ENCODE measurements at places on chromosomes 5 and 9. TPM values are rescaled to one million over a fixed set of nuclear protein-coding genes. Genes with fewer than 3 reads are reported as not detected.

DNA sequence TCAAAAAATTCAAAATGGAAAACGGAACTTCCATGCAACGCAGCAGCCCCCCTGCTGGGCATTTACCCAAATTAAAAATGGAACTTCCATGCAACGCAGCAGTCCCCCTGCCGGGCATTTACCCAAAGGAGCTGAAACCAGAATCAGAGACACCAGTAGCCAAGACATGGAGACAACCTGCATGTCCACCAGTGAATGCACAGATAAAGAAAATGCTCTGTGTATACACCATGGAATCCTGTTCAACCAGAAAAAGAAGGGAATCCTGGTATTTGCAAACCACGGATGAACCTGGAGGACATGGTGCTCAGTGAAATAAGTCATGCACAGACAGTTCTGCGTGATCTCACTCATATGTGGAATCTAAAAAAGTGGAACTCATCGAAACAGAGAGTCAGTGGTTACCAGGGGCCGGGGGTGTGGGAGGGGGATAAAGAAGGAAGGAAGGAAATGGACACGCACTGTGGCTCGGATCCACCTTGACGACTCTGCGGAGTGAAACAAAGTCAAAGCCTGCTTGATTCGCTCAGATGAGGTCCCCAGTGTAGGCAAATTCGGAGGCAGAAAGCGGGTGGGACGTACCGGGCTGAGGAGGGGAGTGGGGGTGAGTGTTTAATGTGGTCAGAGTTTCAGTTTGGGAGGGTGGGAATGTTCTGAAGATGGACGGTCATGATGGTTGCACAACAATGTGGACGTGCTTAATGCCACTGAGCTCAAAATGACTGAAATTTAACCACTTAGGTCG, 40.2 kb upstream of the EXOC3 start:
- no peak for DNase-seq

GRCh38 chr5:146797658-146798057, 80.9 kb downstream of the PPP2R2B start:
- no peak for DNase-seq

- no peak for DNase-seq
Measured at GRCh38 chr5:103293719-103294118, 35.2 kb downstream of the MACIR start.

- DNase-seq, result no peak
Measured at GRCh38 chr9:68793605-68794343, 88.7 kb downstream of the PIP5K1B start.

DNA sequence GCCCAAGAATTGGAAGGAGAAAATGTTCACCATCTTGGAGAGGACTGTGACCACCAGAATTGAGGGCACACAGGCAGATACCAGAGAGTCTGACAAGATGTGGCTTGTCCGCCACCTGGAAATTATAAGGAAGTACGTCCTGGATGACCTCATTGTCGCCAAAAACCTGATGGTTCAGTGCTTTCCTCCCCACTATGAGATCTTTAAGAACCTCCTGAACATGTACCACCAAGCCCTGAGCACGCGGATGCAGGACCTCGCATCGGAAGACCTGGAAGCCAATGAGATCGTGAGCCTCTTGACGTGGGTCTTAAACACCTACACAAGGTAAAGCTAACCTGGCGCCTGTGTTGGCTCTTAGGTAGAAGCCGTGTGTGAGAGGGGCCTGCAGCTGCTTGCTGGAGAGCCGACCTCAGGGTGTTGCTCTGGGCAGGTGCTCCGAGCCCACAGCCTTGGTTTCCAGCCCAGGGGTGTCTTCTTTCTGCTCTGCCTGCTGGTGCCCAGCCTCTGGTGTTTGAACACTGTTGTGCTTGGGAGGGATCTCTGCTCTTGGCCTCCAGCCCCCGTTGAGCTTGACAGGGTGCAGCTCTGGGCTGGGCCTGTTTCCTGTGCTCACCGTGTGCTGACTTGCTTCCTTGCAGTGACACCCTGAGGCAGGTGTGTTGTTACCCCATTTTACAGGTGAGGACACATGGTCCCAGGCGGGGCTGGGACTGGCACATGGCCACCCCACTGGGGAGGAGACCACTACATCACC, 10.9 kb downstream of the EXOC3 start:
- DNase-seq, result no peak

- DNase-seq, result peak; percentile 91
Measured at GRCh38 chr9:34437006-34437925, 21.1 kb downstream of the FAM219A start.

DNA sequence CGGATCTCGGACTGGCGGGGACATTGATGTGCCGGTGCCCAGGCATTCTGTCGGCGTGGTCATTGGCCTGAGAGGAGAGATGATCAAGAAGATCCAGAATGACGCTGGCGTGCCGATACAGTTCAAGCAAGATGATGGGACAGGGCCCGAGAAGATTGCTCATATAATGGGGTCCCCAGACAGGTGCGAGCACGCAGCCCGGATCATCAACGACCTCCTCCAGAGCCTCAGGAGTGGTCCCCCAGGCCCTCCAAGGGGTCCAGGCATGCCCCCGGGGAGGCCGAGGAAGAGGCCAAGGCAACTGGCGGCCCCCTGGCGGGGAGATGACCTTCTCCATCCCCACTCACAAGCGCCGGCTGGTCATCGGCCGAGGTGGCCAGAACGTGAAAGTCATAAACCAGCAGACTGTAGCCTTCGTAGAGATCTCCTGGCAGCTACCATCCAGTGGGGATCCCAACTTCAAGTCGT, 106.5 kb upstream of the MTAP start:
- DNase-seq, result no peak

GRCh38 chr9:109150925-109151545, 16.0 kb downstream of the FRRS1L start:
- no peak for DNase-seq

Gene GRXCR2
- not detected for total RNA-seq

Gene GOLM1
- 85.0 TPM for total RNA-seq

Gene CRHBP
- under 0.01 TPM for total RNA-seq

Gene F2RL2
- 1.5 TPM for total RNA-seq

Gene MSX2
- total RNA-seq, result 1.5 TPM
